Breast epithelium (tissue), 4 donors: ENCODE measurements at places on chromosomes 1 and 21.
A peak's percentile ranks its signal among the peaks of the same experiment; 100 is the strongest.

- no peak for DNase-seq
These were observed 23.0 kb upstream of the EPHA2 start for GRCh38 chr1:16178596-16179497.

GRCh38 chr1:171210355-171210754 lies 25.3 kb downstream of the FMO2 start:
- no peak for DNase-seq

GRCh38 chr21:33115631-33116510 lies 45.9 kb downstream of the OLIG1 start:
- peak; percentile 22 for DNase-seq

DNA sequence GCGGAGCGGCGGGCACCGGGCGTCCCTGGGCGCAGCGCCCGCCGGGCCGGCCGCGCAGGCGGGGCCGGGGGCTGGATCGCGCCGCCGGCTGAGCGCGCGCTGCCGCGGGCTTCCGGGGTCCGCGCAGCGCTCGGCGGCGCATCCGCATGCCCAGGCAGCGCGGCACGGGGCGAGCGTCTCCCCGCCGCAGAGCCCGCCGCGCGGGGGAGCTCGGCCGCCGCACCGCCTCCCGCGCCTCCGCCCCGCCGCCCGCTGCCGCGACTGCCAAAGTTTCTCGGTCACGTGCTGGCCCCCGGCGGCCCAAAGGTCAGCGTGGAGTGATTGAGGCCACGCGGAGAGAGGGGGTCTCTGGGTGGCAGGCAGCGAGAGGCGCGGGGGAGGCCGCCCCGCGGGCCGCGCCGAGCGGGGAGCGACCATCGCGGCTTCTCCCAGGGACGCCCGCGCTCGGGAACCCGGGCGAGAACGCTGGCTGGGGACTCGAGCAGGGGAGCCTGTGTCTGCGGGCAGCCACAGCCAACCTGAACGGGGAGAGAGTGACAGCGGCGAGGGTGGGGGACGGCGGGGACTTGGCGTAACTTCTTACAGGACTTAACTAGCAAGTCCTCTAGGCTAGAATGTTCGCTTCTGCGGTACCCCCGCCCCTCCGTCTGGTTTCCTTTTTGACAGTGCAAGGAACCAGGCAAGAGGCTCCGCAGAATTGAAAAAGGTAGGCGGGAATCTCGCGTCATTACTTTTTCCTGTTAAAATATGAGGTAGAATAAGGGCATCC lies at the start of gene ILDR2:
TSS of gene ILDR2 (minus strand) at position 180 of the 769 bp plus-strand sequence. CDS start 272 bp downstream, outside the sequence.
- DNase-seq, result peak; percentile 29

- DNase-seq, result no peak
These were observed 2.4 kb upstream of the PARS2 start for GRCh38 chr1:54766726-54767125.

DNA sequence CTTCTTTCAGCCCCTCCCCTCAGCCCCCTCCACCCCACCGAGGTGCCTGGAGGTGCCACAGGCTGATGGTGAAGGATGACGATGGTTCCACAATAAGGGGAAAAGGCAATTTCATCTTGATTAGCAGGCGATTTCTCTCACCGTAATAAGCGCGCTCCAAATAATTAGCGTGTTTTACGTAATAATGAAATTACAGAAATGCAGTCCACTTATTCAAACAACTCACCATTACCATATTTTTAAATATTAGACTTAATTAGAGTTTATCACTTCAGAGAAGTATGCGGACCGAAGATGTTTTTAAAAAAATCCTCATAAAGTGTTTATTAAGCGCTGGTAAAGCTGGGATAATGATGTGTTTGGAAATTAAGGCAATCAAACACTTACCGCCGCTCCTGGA lies 14.9 kb downstream of the DMAP1 start:
- no peak for DNase-seq

DNA sequence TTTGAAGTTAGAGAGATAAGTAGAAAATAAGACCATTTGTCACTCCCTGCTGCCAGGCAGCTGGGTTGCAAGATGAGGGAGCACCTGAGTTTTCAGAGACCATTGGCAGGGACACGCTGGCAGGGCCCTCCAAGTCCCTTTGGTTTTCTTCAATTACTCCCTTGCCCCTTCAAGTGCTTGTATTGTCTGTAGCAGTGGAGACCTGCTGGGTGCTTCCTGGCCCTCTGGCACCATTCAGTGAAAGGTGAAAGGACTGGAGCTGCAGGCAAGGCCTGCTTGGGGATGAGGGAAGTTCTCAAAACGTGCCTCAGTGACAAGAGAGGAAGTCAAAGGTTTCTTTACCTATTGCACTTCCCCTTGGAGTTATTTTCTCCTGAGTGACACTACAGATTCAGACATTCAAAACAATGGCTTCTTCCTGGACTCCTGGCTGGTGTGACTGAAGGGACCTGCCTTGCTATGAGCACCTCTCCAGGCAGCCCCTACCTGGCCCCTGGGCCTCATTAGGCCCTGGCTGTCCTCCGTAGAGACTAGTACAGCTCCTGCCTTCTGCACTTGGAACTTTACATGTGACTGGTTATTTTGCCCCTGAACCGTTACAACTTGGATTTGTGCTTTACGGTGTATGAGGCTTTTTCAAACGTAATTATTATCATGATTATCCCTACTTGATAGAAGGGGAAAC lies 100.1 kb downstream of the C1orf21 start:
- no peak for DNase-seq

DNA sequence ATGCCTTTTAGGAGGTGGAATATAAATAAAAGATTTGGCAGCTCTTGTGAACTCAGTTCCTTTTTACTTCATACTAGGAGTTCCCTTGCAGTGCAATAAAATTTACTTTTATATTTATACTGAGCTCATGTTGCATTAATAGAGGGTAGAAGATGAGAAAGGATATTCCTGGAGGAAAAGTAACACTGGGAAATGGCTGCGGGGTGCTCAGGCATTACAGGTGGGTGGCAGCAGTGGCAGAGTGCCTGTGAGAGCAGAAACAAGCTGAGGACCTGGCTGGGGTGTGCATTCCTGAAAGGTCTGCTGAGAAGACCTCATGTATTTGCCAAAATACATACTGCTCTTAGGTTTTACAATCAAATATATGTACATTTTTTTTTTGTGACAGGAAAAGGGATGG lies 126.9 kb downstream of the COQ8A start:
- no peak for DNase-seq

- DNase-seq, result no peak
These were observed 72.1 kb downstream of the SH3BGR start for GRCh38 chr21:39523915-39524314.

DNA sequence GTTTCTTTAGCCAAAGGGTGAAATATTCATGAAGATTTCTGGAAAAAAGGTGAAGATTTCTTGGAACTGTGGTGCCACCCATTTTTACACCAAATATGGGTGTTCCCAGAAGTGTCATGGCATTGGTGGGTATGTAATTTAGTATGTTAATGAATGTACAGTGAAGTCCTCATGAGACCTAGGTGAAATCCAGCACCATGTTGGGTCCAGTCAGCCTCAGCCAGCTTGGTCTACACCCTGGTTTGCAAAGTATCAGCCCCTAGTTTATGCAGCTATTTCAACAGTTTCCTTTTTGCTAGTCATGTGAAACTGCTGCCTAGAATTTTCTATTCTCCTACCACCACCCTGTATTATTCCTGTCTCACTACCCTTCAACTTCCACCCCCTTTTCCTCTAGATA lies 63.1 kb upstream of the CXADR start:
- DNase-seq, result no peak

DNA sequence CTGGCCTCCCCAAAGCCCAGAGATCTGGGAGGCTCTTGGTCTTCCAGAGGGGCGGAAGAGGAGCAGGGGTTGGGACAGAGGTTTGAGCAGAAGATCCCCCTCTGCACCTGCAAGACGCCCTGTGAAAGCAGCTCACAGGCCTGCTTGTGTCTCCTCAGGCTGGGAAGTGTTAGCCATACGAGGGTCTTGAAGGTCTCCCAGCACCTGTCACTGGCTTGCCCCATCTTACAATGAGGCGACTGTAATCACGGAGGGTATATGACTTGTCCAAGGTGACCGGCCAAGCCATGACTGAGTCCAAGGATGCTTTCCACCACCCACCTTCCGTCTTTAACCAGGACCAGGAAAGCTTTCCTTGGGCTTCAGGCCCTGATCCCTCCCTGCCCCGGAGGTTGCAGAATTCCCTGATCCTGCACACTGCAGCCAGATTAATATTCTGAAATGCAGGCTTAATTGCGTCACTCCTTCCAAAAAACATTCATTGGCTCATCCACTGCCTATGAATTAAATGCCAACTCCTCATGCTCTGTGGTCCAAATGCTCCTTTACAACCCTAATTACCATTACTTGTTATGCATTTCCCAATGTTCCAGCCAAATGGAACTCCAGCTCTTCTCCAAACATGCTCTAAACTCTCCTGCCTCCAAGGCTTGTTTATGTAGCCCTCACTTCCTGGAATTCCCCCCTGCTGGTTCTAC lies 64.0 kb downstream of the DDX20 start:
- no peak for DNase-seq

GRCh38 chr1:21188235-21188634 lies 11.5 kb upstream of the EIF4G3 start:
- DNase-seq, result no peak

DNA sequence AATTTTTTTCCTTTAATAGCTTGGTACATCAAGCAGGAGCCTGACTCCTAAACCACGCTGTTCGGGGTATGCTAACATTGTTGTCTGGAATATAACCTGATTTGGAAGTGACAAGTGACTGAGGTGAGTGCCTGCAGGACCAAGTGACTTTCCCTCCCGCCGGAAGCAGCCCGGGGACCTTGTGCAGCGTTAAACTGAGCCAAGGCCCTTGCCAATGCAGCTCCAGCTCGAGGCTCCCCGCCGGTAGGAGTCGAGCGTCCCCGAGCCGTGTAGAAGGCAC lies 716 bp upstream of the MTARC1 start:
- no peak for DNase-seq

DNA sequence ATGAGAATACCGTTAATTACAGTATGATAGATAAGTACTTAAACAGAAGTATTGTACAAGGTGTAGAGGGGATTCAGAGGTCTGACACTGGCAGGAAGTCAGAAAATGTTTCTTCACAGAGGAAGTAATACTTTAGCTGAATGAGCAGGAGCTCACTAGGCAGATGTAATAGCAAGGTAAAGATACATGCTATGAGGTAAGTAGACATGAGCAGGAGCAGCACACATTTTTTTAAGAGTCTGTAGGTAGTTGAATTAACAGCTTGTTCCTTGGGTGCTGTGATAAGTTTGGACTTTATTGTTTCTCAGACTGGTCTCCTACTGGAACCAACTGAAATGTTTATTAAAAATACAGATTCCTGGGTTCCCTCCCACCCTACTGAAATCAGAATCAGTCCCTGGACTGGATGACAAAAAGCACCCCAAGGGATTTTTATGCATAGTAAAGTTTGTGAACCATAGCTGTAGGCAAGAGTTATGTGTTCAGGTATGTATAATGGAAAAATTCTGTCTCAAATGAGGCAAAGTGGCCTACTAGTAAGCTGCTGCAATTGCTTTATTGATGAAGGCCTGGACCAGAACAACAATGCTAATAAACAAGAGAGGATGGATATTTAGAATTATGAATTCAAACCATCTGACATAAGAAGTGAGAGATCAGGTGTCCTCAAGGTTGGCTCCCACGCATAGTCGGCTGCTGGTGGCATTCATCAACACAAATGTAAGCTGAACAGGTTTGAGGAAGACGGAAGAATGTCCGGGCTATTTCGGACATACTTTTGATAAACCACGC lies 902 bp downstream of the AP4B1 start:
- DNase-seq, result no peak

DNA sequence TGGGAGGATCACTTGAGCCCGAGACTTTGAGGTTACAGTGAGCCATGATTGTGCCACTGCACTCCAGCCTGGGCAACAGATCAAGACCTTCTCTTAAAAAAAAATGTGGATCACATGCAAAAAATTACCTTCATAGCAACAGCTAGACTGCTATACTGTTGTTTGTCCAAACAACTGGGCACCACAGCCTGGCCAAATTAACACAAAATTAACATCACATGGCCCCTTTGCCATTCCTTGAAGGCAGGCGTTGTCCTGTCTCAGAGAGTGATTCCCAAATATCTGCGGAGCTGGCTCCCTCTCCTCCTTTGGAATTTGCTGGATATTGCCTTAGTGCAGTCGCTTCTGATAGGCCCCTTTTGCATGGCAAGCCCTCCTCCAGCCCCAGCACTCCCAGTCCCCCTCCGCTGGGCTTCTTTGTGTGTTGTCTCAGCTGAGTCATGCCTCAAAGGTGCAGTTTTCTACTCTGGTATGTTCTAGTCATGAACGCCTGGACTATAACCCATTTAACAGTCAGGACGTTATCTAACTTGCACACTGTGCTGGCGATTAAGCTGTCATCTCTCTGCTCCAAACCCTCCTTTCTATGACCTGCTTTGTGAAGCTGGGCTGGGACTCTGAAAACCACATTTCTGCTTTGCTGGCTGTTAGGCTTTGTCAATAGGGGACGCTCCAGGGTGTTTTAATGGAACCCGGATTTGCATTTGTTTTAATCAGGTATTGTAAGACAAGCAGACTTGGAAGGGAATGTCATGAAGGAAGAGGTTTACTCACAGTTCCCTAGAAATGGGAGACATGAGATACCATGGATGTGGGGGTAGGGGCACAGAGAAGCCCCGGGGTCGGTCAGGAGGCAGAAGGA lies 20.1 kb upstream of the HPCAL4 start:
- no peak for DNase-seq

DNA sequence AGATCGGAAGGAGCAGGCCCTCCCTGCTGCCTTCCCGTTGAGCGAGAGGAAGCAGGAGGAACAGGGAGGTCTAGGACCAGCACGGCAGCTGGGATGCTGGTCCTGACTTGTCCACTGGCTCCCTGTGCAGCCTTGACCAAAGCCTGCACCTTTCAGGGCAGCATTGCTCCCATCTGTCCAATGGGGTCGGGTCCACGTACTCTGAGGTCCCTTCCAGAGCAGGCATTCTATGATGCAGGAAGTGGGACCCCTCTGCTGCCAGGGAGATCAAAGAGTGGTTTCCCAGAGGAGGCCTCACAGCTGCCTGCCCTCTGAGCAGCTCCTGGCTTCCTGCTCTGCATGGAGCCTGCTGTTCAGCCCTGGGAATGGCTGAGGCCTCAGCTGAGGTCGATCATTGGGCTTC lies 21.7 kb upstream of the ZNF362 start:
- DNase-seq, result no peak

DNA sequence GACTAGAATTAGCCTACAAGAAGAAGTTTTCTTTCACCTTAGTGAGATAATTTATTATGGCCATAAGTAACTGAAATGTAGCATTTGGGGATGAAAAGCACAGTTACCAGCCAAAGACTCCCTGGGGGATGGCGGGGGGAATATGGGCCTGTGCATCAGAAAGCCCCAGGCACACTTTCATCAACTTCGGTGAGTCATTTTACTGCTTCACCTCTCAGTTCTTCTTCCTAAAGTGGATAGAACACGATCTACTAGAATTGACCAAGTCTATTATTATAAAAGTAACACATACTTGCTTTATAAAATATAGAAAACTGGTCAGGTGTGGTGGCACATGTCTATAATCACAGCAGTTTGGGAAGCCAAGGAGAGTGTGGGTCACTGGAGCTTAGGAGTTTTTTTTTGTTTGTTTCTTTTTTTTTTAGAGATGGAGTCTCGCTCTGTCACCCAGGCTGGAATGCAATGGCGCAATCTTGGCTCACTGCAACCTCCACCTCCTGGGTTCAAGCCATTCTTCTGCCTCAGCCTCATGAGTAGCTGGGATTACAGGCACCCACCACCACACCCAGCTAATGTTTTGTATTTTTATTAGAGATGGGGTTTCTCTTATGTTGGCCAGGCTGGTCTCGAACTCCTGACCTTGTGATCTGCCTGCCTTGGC lies 141.8 kb downstream of the ZZZ3 start:
- DNase-seq, result no peak
